ENCODE measurements at places on chromosomes 11 and 22.

DNA sequence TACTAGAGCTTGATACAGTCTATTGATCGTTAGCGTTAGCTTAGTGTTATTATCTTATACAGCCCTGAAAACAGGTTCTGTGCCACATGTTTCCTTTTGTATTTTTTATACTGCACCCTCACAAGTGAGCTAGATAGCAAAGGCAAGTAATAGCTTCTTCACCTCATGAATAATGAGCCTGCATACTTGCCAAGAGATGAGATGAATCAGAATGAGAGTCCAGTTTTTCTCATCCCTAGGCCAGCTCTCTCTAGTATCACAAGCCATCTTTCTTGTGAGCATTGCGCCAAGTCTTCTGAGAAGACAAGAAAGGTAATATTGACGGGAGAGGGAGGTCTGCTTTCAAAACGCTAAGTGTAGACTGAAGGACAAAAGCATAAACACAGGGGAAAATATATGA lies 8.7 kb upstream of the CARD18 start:
- DNase-seq, result no peak

DNA sequence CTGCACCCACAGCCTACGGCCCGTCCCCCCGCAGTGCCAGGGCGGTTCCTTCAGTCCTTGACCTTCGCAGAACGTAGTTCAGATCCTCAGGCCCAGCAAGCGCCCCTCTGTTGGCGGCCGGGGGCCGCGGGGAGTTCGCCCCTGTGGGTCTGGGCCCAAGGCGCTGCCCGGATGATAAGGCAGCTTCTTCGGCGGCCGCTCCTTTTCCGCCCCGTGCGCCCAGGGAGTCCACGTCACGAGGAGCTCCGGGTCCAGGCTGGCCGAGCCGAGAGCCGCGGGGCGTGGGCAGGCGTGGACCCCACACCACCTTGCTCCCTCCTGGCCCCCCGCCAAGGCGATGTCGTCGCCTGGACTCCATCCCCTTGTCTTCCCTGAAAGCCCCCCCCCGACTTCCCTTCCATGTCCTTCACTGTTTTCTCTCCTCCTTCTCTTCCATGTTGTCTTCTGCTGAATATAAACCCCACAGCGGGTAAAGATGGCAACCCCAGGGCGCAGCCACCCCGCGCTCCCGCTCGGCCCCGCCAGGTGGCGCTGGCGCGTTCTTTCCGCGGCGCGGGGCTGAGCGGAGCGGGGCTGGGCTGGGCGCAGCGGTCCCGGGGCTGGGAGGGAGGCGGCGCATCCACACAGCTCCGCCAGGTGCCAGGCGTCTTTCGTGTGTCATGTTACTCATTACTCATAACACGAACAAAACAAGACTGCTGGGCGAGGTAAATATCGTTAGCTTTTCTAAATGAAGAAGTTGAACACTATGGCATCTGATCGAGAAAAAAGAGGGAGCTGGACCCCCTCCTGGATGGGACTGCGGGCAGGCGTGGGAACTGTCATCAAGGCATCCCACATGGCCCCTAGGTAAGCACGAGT lies 321.0 kb downstream of the NTM start:
- DNase-seq, result no peak

DNA sequence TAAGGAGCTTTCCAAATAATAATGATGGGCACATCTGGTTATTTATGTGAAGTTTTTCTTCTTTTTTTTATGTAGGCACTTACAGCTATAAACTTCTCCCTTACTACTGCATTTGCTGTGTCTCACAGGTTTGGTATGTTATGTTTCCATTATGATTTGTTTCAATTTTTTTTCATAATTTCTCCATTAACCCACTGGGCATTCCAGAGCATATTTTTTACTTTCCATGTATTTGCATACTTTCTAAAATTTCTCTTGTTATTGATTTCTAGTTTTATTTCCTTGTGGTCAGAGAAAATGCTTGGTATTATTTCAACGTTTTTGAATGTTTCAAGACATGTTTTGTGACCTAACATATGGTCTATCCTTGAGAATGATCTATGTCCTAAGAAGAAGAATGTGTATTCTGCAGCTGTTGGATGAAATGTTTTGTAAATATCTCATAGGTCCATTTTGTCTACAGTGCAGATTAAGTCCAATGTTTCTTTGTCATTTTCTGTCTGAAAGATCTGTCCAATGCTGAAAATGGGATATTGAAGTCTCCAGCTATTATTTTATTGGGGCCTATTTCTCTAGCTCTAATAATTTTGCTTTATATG lies 362.1 kb downstream of the DDX10 start:
- DNase-seq, result no peak

DNA sequence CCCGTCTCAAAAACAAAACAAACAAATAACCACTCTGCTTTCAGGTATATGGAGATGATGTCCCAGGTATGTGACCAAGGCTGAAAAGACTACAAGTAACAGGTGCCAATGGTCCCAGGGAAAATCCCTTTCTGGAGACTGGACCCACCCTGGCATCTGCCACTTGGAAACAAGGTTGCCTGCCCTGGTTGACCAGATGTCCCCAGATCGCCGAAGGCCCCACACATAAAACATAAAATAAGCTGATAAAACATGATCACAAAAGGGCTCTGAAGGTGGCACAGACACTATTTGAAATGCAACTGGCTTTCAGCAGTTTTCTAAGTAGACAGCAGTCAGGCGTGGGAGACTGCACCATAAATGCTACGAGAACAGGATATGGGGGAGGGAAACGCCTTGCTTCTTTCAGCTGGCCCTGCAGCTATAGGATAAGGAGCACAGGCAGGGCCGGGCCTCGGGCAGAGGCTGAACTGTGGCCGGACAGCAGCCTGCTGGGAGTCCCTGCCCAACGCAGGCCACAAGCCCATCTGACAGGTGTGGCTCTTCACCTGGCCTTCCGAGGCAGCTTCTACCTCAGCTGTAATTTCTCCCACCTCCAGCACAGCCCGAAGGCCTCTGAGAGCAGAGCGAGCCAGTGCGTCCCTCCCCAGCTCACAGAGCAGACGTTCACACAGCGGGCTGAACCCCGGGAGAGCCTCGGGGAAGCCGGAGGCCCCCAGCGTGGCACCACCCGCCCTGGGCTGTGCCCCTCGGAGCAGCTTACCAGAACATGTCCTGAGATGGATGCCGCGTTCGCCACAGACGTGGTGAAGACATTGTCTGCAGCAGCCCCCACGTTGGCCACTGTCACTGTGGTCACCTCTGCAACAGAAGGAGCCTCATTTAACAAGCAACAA lies 4.0 kb downstream of the DEAF1 start:
- no peak for DNase-seq

DNA sequence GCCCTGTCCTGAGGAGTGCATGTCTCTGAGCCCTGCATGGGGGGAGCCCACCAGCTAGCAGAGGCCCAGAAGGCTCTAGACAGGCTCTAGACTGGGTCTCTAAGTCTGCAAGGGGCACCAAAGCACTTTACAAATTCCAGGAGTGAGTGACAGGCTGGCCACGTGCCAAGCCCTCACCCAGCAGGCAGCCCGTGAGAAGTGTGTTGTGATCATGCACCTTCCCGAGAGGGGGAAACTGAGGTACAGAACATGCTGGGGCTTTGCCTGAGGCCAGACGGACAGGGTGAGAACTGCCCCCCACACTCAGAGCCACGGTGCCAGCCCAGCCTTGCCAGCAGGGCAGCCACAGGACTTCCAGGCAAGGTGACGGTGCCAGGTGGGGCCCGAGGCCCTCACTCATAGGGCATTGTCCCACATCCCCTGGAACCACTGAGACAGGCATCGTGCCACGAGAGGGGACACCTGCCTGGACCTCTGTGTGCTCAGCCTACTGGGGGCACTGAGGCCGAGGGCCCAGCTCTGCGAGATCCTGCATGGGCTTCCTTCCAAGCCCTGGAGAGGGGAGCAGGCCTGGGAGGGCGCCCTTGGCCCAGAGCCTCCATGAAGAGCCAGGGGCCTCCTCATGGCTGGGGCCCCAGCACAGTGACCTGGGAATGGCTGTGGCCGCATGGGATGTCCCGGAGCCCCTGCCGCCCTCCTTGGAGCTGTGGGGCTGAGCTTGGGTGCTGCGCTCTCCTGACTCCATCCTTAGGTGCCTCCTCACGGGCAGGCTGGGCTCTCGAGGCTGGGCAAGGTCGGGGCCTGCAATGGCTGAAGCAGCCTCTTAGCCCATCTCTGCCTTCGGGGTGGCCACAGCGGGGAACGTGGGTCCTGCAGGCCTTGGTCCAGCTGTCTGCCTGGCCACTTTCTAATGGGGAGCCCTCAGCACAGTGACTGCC lies 121.5 kb downstream of the KCNQ1OT1 start:
- no peak for DNase-seq

DNA sequence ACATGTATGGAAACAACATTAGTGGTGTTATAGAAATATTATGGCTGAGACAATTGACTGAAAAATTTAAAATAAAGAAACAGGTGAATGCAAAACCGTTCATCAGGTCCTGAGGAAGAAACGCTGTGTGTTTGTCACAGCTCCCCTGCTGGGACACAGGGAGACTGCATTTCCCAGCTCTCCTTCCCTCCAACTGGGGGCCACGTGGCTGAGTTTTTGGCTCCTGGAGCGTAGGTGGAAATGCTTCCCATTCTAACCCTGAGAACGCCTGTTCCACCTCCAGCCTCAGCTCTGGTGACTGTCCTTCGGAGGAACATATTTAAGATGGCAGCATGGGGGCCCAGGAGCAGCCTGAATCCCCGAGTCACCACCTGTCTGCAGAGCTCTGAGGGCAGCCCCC lies 398.6 kb downstream of the BRD1 start:
- DNase-seq, result no peak

DNA sequence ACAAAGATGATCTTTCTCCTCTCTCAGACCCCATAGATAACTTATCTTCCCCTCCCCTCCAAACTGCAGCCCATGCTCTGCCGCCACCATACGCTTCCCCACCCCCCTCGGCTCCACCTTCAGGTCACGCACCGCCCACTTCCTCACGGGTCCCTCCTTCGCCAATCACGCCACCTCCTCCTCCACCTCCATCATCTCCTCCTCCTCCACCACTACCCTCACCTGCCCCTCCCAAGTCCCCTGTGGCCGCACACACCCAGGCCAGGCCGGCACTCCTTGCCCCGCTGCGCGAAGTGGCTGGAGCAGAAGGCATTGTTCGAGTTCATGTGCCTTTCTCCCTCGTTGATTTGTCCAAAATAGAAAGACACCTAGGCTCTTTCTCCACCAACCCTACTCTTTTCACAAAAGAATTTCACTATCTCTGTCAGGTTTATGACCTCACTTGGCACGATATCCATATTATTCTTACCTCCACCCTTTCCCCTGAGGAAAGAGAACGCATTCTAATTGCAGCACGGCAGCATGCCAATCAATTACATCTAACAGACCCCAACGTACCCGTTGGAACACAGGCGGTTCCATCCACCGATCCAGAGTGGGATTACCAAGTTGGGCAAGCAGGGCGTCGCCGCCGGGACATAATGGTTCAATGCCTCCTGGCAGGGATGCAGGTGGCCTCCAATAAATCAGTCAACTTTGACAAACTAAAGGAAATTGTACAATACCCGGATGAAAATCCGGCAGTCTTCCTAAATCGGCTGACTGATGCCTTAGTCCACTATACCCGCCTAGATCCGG lies 12.3 kb upstream of the OR56A3 start:
- no peak for DNase-seq

DNA sequence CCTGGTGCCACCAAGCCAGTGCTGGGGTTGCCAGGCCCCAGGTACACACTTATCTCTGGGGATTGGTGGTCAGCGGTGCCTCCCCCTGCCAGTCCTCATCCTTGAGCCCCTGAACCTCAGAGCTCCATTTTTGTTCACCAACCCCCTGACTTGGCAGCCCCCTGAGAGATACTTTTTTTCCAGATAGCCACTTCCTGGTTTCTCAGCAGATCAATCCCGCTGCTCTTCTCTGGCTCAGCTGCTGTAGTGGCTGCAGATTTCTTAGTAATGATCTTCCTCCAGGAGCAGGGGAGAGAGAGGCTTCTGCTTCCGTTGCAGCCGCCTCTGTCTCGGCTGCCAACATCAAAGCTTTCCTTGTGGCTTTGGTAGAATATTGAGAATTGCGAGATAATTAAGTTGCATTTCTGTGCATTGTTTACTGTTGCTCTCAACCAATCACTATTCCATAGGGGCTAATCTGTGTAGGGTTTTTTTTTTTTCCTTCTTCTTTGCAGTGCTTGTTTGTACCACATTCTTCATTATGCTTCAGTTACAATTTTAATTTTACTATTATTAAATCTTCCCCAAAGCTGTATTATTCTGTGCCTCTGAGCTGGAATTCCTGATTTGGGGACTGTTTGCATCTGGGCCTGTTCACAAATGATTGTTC lies 92.1 kb downstream of the PKNOX2 start:
- DNase-seq, result no peak

DNA sequence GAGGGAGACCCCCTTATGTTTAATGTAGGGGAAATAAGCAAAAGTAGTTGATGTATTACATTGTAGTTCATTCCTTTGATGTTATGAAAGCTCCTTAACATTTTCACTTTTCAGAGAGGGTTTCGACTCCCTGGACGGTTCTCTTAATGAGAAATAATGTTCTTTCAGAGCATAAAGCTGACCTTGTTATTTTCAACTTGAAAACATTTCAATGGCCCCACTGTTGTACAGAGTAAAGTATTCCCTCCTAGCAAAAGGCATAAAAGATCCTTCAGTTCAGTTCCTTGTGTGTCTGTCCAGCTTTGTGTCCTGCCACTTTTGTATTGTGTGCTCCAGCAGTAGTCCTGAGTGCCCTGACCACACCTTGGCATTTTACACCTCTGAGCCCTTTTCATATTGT lies 63.9 kb downstream of the UVRAG start:
- no peak for DNase-seq

- no peak for DNase-seq
Observed at GRCh38 chr11:57527056-57527631, 3.4 kb downstream of the TIMM10 start.
